ENCODE measurements at places on chromosomes 2 and 18.

DNA sequence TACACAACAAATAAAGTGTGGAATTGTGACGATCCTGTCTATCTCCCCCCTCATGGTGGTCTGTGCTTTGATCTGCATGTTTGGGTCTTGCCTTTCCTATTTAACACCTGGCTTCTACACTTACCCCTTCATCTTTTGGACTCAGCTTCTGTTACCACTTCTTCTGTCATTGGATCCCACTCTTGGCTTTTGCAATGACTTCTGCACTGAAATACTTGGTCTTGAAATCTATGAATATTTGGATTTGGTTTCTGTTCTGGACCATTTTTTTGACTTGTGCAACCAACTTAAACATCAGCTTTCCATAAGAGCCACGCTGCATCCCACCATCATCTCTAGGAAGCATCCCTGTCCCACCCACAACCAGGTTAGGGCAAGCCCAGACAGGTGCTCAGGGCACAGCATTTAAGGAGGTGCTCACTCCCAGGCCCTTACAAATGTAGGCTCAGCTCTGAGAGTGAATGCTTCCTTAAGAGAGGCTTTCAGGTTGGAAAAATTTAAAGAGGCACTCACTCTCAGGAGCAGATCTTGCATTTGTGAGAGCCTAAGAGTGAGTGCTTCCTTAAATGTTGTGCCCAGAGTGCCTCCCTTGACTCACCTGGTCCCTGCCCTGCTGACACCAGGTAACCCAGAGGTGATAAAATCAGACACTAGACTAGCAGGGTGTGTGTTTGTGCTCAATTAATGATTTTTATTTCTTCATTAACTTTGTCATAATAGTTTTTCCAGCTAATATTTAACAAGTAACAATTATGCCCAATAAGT, 124.5 kb upstream of the SH3BP4 start:
- DNase-seq, result no peak

GRCh38 chr2:30239986-30240752, 8.8 kb downstream of the LBH start:
- no peak for DNase-seq

DNA sequence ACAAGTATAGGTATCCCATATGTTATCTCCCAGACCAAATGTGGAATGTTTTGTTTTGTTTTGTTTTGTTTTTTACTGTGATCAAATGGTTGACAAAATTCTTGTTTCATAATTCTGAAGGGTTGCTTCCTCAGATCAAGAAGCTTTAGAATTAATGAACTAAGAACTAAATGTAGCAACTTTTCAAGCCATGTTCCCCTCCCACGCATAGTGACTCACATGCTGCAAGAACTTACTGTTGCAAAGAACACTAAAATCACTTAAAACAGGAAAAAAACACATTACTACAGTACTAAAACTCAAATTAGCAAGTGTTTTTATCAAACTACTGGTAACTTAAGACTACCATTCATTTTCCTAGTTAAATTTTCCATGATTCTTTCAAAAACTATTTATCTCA, 30.6 kb downstream of the HNRNPLL start:
- peak; percentile 59 for DNase-seq

GRCh38 chr2:191611614-191612013, 66.3 kb upstream of the NABP1 start:
- no peak for DNase-seq

DNA sequence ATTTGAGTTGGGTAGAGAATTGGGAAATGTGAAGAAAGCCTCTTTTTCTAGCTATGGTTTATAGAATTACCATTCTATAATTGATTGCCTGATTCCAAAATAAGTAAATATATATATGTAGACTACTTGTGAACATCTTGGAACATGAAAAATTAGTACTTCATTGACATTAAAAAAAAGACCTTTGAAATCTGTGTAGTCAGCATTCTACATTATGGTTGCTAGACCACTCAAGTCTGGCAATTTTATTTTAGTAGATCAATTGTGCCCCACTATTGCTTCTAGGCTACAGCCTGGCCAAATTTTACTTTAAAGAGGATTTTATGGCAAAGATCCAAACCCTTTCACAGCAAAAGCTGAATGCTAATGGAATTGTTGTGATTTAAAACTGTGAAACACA, 279.8 kb downstream of the IKZF2 start:
- DNase-seq, result no peak

- DNase-seq, result peak; percentile 26
These were observed 716.7 kb downstream of the DCDC2C start for GRCh38 chr2:4420032-4420431.

- no peak for DNase-seq
These were observed 119.1 kb upstream of the RND3 start for GRCh38 chr2:150606380-150607060.

DNA sequence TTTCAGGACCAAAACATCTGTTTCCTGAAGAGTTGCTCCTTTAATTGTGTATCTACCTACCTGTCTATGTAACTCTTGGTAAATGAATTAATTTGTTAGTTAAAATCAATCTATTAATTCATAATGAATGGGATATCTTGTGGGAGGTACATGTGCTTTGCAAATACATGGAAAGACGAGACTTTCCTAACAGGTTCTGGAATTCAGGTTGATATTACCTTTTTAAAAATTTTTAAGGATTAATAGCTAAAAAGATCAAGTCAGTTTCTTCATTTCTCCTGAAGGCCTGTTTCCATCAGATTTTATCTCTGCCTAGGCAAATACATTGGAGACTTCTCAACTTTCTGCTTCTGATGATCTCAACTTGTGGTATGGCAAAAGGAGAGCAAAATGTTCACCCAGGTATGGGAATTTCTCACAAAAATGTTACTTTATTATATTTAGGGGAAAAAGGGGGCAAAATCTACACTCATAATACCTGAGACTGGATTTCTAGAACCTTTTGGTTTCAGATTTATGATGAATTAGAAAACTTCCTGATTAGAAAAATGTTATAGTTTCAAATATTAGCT, 7.4 kb downstream of the TFPI start:
- no peak for DNase-seq

GRCh38 chr2:20221555-20221973, 3.4 kb downstream of the SDC1 start:
- DNase-seq, result no peak

GRCh38 chr2:19674051-19675002, 227.5 kb downstream of the TTC32 start:
- no peak for DNase-seq

DNA sequence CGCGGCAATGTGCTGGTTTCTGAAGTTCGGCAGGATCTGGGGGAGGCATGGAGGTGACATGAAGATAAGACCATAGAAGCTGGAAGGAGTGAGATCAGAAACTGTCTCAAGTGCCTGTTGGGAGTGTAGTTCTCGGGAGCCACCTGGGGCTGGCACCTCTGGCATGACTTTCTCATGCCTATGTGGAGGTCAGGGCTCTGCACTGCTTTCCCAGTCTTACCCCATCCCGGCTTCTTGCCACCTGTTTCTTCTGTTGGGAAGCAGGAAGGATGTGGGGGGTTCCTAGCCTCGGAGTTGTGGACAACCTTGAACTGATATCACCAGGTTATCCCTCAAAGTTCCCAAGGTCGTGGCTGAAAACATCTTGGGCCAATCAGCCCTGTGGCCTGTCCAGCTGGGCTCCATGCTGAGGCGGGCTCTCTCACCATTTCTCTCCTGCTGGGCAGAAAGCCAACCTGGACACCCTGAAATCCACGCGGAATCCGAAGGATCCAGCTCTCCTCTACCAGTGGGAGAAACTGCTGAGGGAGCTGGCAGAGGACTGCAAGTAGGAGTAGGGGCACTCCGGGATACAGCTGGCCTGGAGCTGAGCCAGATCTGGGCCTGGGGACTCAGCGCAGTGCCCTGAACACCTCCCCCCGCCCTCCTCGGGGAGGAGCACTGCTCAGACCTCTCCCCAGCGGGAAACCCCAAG, 42.5 kb downstream of the FER1L5 start:
- DNase-seq, result no peak

DNA sequence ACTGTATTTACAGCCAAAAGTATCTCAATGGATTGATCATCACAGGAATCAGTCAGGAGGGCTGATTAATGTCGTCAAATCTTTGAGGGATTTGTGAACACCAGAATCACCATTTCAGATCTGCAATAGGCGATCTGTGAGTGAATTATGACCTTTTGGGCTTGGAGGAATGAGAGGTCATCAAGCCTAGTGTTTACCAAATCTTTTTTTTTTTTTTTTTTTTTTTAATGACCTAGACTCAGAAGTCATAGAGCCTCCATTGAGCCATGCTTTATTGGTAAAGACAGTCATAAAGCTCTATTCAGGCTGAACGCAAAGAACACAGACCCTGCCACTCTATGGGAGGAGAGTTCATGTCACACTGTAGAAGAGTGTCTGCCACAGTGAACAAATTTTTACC, 97.7 kb downstream of the SOCS6 start:
- DNase-seq, result no peak

DNA sequence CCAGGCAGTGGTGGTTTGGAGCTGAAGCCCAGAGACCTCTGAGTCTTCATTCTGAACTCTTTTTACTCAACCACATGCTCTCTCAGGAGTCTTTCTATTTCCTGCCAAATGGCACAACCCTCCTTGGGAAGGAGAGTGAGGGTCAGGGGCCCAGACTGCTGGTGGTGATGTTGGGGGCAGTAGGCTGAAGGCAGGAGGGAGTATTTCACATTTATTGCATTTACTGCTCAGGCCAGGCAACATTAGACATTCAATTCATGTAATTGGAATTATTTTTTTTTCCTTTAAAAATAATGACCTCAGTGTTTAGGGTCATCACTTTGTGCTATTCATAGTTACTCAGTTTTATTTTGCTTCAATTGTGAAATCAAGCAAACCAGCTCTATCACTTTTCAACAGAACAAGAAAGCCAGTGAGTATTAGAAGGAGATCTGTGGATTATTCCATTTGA, 311.3 kb upstream of the NT5C1B start:
- DNase-seq, result no peak

DNA sequence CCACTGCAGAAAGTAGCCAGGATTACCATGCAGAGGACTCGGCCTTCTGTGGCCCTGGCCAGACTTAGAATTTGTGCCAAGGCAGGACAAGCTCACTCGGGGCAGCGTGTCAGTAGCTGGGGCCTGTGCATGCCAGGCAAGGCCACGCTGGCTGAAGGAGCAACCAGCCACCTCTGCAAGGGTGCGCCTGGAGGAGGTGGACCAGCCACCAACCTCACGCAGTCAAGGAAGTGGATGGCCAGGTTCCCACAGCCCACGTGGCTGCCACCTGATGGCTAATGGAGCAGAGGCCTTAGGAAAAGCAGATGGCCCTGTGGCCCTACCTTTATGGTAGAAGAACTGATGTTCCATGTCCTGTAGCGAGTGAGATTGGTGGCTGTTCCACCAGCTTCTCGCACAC, 107.9 kb downstream of the CCDC74A start:
- DNase-seq, result no peak

- DNase-seq, result no peak
These were observed 230.5 kb downstream of the FIGN start for GRCh38 chr2:163505281-163505680.

GRCh38 chr2:36413218-36413617, 57.6 kb downstream of the CRIM1 start:
- DNase-seq, result no peak

Measured in OCI-M1 (cell line).